ENCODE measurements at places on chromosomes 2 and 18.

DNA sequence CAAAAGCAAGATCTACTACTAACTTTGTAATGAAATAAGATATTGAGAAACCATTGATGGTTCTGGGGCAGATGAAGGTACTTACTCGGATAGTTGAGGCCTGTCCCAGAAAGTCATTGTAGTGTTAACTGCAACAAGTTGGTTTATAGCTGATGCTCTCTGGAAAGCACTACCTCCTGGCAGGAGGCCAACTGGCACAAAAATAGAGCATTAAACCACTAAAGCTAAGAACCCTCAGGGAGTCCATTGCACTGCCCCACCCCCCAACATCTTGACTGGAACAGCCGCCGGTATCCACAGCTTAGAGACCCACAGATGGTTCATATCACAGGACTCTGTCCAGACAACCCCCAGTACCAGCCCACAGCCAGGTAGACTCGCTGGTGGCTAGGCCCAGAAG is 552.5 kb upstream of the CRIM1 start:
- no peak for DNase-seq

DNA sequence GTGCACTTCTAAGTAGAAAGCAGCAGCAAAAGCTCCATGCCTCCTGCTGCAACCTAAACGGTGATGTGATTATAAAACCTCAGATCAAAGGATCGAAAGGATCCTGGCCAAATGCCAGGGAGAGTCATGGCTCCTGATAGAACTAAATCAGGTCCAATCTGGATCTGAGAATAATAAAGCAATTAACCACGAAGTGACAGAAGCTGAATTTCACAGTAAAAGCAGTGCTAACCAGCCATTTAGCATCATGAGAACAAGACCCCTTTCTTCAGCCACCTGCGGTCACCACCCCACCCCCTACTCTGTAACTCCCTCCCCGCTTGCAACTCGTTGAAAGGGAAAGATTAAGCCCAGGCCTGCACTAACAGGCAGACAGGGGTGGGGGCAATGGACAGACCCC is 748.7 kb downstream of the BCL11A start:
- no peak for DNase-seq

DNA sequence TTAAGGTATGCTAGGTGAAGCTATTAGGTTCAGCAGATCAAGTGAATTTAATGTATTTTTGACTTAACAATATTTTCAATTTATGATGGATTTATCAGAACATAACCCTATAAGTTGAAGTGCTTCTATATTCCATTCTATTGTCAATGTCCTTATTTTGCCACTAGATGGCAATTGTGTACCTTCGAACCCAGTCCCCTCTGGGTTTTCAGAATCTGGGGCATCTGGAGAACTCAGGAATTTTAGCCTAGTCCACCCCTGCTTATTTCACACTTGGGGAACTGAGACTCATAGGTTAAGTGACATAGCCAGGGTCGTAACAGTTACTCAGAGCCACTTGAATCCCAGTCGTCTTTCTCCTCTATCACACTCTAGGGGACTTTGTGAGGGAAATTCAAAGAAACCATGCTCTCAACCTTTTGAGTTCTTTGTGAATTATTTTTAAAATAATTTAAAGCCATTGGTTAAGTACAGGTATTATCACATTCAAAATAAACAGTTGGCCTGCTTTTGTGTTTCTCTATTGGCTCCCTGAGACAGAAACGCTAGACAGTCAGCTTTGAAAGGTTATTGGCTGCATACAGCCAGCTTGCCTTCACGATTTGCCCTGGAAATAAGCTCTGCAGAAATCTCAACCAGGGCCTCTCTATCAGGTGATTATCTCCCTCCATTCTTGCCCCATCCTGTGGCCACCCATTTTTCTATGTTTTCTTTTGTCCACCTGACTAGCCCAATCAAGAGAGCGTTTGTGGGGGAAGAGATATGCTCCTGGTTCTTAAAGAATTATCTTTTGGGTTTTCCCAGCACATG is 145.0 kb downstream of the TTC27 start:
- DNase-seq, result no peak

GRCh38 chr2:79729532-79729931 is 216.7 kb downstream of the CTNNA2 start:
- DNase-seq, result no peak

DNA sequence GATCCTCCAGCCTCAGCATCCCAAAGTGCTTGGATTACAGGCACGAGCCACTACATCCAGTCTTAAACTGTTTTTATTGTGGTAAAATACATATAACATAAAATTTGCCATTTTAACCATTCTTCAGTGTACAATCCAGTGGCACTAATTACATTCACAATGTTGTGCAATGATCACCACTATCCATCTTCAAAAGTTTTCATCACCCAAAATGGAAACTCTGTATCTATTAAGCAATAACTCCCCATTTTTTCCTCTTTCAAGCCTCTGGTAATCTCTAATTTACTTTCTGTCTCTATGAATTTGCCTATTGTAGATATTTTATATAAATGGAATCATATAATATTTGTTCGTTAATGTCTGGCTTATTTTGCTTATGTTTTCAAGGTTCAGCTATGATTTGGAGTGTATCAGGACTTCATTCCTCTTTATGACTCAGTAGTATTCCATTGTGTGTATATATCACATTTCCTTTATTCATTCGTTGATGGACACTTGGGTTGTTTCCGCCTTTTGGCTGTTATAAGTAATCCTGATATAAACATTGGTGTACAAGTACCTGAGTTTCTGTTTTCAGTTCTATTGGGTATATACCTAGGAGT is 71.8 kb downstream of the GFPT1 start:
- no peak for DNase-seq

DNA sequence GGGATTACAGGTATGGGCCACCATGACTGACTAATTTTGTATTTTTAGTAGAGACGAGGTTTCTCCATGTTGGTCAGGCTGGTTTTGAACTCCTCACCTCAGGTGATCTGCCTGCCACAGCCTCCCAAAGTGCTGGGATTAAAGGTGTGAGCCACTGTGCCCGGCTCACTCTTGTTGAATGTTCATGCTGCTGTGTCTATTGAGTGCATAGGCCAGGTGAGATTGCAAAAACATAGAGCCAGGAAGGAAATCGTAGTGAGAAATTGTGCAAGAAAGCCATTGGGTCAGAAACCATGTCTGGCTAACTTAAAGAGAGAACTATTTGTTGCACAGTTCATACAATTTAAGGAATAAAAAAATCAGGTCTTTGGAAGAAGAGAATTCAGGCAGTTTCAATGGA is 45.5 kb upstream of the FZD5 start:
- no peak for DNase-seq

DNA sequence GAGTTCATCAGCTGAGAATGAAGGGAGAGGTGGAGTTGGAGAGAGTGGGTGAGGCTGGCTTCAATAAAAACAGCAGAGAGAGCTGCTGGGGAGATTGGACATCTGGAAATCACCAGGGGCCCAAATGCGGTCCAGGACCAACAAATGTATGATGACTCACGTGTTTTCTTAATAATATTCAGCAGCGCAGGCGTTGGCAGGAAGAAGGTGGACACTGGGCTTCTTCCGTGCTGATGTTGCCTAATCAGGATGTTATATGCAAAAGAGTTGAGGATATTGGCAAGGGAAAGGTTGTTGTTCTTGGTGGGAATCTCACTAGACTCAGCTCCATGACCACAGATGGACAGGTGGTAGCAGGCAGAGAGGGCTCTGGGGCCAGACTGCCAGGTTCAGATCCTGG is 12.8 kb upstream of the PLA2R1 start:
- DNase-seq, result no peak

GRCh38 chr2:228916416-228917090 is 354.5 kb downstream of the PID1 start:
- no peak for DNase-seq

GRCh38 chr2:151030663-151031230 is 230.9 kb downstream of the RBM43 start:
- no peak for DNase-seq

- DNase-seq, result no peak
Observed at GRCh38 chr18:9608728-9609127, 5.6 kb downstream of the PPP4R1 start.

DNA sequence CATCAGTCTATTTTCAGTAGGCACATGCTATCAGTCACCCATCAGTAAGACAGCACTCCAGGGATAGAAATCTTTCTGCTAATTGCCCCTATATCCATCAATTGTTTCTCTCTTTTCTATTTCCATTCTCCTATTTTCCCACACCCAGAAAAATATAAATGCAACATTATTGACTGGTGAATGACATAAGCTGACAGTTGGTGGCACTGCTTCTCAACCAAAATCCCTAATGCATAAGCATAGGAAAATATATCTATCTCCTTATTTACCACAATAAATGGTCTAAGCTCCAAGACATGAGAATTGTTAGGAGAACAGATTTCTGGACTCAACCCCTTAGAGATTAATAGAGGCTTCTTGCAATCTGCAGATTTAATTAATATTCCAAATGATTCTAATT is 64.0 kb upstream of the REG3A start:
- DNase-seq, result no peak

GRCh38 chr2:176003958-176004357 is 1.9 kb upstream of the LNPK start:
- DNase-seq, result no peak

DNA sequence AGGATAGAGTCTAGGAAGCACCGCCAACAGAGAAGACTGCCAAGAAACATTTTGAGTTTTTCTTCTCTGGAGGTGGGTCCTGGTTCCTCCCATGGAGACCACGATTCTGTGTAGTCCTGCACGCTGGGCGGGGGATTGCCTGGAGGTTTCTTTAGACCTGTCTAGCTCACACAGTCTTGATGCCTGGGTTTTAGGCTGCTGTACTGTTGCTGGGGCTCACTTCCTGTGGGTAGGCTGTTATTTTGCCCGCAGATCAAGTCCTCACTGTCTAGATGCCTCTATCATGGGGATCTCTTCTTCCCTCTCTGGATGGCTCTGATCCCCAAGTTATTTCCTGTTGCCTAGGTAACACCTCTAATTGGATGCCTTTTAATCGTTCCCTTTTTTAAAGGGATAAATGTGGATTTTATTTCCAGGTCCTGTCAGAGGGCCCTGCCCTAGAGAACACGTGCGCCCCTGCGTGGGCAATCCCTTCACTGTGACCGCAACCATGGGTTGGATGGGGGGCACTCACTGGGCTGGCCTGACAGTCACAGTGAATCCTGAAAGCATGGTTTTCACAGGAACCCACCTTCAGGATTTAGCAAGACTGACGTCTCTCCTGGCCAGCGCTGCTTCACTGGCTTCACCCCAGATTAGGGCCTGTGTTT is 115.7 kb downstream of the MSH2 start:
- no peak for DNase-seq

DNA sequence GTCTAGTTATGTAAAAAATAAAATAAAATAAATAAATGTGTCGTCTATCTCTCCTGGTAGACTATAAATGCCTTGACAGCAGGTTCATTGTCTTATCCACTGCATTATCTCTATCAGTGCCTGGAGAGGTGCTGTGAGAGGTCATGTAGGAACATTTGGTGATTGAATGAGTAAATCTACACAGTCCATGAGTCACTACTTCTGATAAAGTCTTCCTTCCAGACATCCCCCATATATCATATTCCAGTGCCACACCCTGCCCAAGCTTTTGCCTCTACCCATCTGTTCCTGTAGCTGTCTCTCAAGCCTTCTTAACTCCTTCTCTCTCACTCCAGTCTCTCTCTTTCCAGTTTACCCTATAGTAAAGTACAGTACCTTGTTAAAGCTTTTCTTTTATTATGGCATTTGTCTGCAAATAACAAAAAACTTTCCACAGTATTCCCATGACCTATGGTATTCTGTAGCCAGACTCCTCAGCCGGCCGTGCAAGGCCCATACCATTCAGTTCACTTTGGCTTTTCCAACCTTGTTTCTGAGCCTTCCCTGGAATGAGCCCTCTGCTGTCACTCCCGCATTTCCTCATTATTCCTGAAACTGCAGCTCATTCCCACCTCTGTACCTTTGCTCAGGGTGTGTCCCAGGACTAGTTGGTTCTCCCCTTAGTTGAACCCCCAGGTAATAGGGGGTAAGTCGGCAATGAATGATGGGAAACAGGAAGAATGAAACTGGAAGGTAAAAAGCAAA is 37.5 kb downstream of the ANXA4 start:
- no peak for DNase-seq

GRCh38 chr2:65574993-65575392 is 142.6 kb upstream of the SPRED2 start:
- DNase-seq, result no peak

DNA sequence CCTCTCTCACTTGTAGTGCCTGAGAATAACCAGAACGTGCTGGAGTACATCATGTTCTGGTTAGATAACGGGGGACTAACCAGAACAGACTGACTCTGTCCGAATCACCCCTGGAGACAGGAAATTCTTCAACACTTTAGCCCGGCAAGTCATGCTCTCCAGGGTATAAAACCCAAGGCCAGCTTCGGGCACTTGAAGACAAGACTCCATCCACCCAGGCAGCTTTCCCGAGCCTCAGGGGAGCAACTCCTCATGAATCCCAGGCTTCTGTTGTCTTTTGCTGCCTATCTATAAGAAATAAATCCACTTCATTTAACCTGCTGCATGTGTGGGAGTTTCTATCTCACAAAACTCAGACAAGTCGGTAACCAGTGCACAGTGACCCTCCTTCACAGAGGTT is 99.6 kb downstream of the KCNF1 start:
- no peak for DNase-seq

- DNase-seq, result no peak
Observed at GRCh38 chr2:176986487-176986886, 226.1 kb upstream of the HNRNPA3 start.

GRCh38 chr18:57837917-57838548 is 34.9 kb upstream of the ATP8B1 start:
- no peak for DNase-seq

- no peak for DNase-seq
Observed at GRCh38 chr2:228581731-228582130, 400.2 kb upstream of the SPHKAP start.

- no peak for DNase-seq
Observed at GRCh38 chr2:236209535-236209934, 41.3 kb upstream of the GBX2 start.

- no peak for DNase-seq
Observed at GRCh38 chr2:159903443-159904126, 105.6 kb upstream of the CD302 start.

DNA sequence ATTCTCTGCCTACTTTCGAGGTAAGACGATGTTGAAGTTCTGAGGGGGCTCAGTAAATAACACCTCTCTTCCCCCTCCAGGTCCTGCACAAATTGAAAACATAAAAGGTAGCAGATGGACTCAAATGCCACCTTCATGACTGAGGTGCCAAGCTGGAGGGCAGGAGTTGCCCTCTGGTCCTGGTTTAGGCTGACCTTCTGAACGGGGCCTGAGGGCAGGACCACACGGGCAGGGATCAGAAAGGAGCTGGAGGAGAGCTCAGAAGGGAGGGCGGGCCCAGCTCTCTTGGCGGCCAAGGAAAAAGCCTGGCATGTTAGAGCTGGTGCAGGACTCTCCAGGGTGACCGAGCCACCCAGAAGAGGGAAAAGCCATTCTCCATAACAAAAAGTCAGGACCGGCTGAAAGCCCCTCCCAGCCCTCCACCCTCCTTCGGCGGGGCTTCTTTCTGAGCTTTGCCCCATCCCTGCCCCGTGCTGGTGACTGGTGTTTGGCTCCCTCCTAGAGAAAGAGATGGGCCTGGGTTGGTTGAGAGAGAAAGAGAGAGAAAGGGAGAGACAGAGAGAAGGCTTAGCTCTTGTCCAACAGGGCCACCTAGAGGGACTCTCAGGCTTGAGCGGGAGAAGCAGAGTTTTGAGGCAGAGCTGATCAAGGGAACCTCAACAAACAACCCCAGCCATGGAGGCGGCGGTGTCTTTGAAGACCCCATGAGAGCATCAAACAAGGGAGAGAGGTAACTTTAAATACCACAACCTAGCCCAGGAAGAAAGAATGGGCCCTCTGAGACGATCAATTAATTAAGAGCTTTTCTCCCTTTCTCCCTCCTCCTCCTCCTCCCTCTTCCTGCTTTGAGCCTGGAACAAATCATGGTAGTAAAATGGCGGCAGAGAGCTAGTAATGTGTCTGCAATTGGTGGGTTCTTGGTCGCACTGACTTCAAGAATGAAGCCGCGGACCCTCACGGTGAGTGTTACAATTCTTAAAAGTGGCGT is 50.8 kb downstream of the WIPF1 start:
- no peak for DNase-seq

Data from stimulated activated CD4-positive, alpha-beta T cell treated with anti-CD3 and anti-CD28 coated beads, Interleukin-1b, Interleukin-23, amount 100 ng/mL, for 1 hour (primary cell).